ENCODE measurements at places on chromosomes 5 and 9.

GRCh38 chr9:120872791-120873502 is 4.0 kb downstream of the PHF19 start:
- DNase-seq: no peak

GRCh38 chr9:104589626-104590025 is 9.6 kb downstream of the OR13C5 start:
- DNase-seq: no peak

DNA sequence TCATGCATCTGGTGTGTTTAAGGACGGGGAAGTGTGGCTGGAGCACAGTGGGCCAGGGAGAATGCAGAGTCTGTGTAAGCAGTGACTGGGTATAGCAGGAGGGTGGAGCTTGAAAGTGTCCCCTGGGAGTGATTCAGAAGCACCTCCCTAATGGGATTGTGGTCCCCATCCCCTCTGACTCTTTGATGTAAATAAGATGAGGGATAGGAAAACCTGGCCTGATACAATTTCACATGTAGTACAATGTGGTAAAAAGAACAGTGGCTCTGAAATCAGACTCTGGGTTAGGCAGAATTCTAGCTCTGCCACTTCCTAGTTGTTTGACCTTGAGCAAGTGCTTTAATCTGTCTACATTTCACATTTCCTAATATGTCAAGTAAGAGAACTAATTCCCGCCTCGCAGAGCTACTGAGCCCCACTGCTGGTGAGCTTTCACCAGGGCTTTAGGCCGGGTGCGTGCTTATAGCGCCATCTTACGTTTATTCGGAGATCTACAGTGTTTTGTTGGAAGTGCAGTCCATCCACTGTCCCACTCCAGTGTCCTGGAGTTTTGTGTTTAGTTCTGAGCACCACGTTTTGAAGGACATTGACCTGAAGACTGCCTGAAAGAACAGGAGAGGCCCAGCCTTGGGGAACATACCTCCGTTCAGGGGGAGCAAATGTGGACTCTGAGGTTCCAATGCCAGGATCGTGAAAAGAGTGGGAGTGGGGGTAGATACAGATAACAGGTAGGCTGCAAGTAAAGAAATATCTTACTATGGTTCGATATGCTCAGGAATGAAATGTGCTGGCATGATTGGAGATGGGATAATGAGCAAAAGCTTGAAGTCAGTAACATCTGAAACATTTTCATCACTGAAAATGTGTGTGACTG is 51.2 kb upstream of the TESK1 start:
- peak; percentile 77 for DNase-seq

GRCh38 chr5:42680046-42680445 is 76.6 kb upstream of the CCDC152 start:
- DNase-seq: no peak

DNA sequence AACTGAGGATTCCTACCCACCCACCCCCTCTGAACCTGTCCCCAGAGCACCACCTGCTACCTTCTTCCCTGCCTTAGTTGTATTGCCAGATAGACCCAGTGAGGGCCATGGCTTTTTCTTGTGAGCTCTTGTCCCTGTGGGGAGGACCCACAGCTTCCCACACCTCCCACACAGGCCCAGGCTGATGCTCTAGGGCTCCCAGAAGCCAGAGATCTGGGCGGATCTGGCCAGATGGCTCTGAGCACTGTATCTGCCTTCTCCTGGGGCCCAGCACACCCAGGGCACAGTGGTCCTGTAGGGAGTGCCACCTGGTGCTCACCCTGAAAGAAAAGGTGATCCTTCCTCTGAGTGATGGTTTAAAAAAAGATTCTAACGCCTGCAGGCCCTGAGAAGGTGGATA is 131.7 kb downstream of the DAB2IP start:
- peak; percentile 19 for DNase-seq

GRCh38 chr9:134324359-134325095 is 1.7 kb upstream of the RXRA start:
- DNase-seq: no peak

DNA sequence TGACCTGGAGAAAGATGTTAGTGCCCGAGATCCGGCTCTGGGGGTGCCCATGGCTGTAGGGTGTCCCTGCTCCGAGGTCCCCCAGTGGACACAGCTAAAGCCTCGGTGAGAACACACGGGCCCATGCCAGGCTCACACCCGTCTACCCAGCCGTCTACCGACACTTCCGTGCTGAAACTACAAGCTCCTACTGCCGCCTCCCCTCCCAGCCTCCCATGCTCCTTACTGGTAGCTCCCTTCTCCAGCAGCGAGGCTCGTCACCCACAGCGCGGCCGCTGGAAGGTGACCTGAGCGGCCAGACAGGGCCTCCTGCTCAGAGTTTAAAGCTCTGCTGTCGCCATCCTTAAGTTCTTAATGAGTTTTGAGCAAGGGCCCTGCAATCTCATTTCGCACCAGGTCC is 33.2 kb upstream of the CLPTM1L start:
- DNase-seq: no peak

DNA sequence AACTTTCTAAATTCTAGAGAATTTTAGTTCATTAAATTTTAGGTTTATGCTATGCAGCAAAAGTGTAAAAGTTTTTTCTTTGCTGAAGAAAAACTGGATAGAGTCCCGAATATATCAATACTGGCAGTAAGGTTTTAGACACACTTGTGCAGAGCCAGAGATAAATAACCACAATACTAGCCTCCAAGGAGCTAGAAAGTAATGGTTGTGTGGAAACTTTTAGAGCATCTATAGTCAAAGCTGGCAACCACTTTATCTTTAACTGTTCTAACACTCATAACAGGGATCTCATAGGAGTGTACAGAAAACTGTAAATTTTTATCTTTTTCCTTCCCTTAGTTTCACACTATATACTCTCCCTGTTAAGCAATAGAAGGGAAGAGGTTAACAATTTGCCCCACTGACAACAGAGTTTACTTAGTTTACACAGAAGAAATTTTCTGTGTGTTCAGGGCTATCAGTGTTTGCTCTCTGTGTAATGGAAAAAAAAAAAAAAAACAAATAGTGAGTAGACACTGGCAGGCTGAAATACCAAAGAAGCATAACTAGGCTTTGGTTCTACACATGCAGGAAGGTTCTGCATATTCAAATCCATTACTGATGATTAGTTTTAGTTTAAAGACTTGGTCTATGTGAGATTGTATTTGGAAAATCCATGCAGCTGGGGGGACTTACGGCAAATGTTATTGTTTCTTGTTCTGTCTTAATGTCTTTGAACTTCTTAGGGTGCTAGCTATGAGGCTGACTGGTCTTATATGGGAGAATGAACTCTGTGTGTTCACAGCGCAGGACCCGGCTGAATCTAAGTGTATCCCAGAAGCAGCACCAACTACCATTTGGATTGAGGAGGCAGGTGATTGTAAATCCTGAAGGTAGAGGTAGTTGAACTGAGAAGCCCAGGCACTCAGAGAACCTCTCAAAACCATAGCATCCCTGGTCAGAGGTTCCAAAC is 187.6 kb downstream of the PCSK1 start:
- DNase-seq: no peak

DNA sequence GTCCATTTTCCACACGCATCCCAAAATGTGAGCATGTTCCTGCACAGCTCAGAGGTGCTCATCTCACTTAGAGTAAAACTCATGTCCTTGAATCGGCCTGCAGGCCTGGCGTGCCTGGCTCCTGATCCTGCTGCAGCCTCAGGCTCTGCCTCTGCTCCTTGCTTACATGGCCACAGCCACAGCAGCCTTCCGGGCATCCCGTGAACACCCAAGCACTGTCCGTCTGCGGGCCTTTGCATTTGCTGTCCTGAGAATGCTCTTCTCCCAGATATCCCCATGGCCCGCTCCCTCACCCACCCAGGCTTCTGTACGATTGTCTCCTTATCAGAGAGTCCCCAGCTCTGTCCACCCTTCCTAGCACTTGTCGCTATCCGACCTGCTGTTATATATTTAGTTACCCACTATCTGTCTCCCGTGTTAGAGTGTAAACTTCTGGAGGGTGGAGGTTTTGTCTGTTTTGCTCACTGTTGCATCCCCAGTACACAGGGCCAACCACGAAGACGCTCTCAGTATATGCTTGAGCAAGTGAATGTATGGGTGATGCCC is 21.9 kb downstream of the FGF18 start:
- DNase-seq: no peak

DNA sequence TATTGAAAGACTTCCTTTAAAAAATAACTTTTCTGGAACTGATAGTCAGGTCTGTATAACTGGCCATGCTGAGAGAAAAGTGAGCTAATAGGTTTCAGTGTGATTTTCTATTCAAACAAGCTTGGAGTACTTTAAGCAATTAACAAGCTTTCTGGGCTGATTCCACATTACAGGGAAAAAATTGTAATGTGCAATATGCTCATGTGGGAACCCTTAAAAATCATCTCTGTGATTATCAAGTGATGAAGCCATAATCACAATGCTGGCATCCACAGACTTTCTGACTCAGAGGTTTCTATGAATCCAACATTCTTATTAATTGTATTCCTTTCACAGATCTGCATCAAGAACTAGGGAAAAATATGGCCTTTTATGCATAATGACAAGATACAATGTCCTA is 212.2 kb upstream of the ACO1 start:
- DNase-seq: no peak

GRCh38 chr9:124602204-124602603 is 95.0 kb upstream of the NR5A1 start:
- no peak for DNase-seq

DNA sequence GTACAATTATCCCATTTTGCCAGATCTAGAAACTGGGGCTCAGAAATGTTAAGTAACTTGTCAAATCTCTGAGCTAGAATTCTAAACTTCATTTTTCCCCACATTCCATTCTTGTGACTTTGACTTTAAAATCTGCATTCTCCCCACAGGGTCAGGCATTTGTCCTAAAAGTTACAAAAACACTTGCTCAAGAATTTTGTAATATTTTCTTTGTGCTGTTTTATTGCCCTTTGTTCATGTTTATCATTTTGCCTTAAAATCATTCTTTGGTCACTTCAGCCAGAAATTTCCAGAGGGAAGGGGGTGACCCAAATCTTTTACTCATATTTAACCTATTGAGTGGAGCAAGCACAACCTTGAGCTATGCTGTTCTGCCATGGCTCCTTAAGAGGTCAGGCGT is 120.1 kb upstream of the CCL21 start:
- DNase-seq: no peak

- DNase-seq: no peak
Measured at GRCh38 chr5:14913096-14913495, 41.5 kb upstream of the ANKH start.

GRCh38 chr9:79651251-79651795 is 79.6 kb downstream of the TLE4 start:
- DNase-seq: no peak

Measured in Caco-2 (cell line).